ENCODE measurements at places on chromosomes 6 and 20.

- no peak for DNase-seq
These were observed 8.0 kb upstream of the EPM2A start for GRCh38 chr6:145743332-145743731.

GRCh38 chr20:32483351-32484224, 101.5 kb downstream of the NOL4L start:
- peak; percentile 82 for DNase-seq

DNA sequence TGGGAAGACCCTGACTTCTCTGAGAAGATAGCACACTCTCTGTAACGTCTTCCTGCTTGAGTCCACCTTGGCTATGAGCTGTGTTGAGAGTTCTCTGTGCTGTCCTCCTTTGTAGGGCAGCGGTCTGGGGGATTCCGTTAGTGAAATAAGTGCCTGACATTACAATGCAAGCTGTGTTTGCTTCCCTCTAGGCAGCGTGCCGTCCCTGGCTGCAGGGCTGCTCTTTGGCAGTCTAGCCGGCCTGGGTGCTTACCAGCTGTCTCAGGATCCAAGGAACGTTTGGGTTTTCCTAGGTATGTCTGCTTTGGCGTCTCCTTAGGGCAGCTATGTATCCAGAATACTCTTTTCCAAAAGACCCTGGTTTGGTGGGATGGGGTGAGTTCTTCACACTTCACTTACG, 2.8 kb downstream of the TMEM14C start:
- no peak for DNase-seq

- DNase-seq = no peak
These were observed 193.9 kb upstream of the CITED2 start for GRCh38 chr6:139568151-139568955.

DNA sequence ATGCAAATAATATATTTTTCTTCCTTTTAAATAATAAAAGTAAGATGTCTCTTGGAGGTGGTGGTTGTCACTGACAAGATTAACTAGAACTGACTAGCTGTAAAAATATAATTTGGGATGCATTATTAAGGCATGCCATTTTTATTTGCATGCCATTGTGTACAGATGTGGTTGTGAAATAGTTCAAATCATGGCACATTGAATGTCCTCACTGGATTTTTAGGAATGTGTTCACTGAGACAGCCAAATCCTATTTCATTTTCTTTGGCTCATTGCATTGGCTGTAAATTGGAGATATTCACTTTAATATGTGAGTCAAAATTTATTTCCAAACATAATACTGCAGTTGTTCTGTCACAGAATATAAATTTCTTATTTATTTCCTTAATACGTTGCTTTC, 62.3 kb downstream of the ESR1 start:
- DNase-seq = no peak

GRCh38 chr6:34385793-34386195, 6.7 kb downstream of the NUDT3 start:
- no peak for DNase-seq

DNA sequence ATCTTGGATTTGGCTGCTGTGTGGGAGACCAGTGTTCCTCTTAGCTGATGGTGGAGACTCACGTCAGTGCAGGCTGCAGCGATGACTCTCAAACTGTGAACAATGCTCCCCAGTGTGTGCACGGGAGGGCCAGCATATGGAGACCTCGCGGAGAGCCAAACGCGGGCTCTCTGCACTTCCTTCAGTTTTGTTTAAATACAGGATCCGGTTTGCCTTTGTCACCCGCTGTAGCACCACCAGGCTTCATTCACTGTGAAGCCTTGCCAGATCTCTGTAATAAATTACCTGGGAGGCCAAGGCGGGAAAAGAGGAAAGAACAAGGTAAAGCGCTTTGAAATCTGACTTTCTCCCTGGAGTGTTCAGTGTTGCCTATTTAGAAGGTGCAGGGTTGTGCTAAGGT, 30.7 kb upstream of the TMEM14A start:
- peak; percentile 37 for DNase-seq

DNA sequence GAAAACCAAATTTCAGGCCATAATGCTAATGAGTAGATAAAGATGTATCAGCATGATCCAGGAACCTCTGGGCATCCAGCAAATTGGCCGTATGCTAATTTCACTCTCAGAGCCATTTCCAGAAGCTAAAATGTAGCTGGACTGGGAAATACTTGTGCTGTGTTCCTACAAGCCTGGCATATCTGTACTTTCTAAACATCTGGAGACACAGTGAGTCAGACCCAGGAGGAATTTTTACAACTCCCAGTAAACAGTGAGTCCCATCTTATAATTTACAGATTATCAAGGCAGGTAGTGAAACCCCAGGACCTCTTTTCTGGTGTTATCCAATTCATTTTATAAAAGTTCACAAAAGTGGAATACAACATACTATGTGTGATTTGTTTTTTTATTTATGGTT, 683.0 kb upstream of the ADGRB3 start:
- no peak for DNase-seq

DNA sequence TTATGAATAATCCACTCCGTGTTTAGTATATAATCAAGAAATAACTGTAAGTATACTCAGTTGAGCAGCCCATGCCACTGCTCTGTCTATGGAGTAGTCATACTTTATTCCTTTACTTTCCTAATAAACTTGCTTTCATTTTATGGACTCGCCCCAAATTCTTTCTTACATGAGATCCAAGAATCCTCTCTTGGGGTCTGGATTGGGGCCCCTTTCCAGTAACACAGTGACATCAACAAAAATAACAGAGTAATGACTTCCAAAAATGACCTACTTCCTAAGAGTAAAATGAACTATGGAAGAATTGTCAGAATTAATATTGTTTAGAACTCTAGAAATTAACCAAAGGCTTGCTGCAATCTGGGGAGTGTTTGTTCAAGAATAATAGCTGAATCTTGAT, 8.8 kb downstream of the OR2H1 start:
- no peak for DNase-seq

GRCh38 chr6:38345586-38345985, 294.1 kb downstream of the BTBD9 start:
- no peak for DNase-seq

- DNase-seq = no peak
These were observed 36.1 kb downstream of the NKX2-4 start for GRCh38 chr20:21361266-21361665.

DNA sequence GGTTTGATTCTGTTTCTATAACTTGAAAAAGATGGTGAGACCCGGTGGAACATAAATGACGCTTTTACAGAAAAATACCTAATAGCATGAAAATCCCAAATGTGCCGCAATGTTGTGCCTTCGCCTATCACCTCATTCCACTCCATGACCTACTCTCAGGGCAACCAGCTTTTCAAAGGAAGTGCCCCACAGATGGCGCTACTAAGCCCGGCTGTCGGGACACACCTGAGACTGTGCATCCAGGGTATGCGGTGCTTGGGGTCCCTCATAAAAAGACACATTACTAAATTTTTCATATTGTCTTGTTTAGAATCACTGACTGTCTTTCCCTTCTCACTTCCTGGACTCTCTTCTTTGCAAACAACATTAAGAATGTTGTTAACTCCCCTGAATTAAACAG, 145.5 kb upstream of the RPS6KA2 start:
- DNase-seq = no peak

- DNase-seq = no peak
These were observed 339.8 kb downstream of the SOX4 start for GRCh38 chr6:21933351-21933750.

- no peak for DNase-seq
These were observed 20.7 kb upstream of the ELOVL2 start for GRCh38 chr6:11064836-11065235.

DNA sequence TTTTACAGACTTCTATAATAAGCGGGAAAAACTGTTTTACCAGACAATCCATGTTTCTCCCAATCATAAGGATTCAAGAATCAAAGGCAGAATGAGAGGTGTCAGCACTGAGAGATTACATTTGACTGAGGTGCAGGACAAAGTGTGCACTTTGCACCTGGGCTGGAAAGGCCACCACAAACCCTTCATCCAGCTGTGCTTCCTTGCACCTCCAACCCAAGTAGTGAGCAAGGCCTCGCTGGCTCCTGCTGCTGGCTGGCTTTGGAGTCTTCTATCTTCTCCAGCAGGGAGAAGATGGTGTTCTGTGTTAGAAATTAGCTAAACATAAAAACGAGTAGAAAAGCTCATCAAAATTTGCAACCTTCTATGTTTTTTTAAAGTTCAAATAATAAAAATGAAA, 77.7 kb downstream of the CHD6 start:
- DNase-seq = no peak

- no peak for DNase-seq
These were observed 145.4 kb downstream of the UST start for GRCh38 chr6:148892247-148892646.

DNA sequence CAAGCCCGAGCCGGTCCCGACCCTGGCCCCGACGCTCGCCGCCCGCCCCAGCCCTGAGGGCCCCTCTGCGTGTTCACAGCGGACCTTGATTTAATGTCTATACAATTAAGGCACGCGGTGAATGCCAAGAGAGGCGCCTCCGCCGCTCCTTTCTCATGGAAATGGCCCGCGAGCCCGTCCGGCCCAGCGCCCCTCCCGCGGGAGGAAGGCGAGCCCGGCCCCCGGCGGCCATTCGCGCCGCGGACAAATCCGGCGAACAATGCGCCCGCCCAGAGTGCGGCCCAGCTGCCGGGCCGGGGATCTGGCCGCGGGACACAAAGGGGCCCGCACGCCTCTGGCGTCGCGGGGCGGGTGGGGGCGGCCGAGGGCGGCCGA, 37.5 kb downstream of the YTHDF1 start:
- DNase-seq = peak; percentile 64

- no peak for DNase-seq
These were observed 98.0 kb downstream of the ERMARD start for GRCh38 chr6:169849396-169849795.

DNA sequence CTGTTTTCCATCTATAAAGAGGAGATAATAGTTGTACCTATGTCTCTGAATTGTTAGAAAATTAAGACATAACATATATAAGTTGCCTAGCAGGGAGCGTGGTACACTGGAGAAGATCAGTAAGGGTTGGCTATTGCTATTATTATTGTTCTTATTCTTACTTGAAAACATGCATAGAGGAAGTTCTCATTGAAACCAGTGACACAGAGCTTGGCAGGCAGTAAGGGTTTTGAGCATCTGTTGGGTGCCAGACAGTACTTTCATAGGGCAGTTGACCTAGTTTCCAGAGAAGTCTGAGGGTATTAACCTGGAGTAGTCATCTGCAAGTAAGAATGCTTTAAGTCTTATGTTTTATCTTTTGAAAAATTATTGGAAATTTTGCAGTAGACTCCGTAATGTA, 13.3 kb upstream of the SGK1 start:
- no peak for DNase-seq

DNA sequence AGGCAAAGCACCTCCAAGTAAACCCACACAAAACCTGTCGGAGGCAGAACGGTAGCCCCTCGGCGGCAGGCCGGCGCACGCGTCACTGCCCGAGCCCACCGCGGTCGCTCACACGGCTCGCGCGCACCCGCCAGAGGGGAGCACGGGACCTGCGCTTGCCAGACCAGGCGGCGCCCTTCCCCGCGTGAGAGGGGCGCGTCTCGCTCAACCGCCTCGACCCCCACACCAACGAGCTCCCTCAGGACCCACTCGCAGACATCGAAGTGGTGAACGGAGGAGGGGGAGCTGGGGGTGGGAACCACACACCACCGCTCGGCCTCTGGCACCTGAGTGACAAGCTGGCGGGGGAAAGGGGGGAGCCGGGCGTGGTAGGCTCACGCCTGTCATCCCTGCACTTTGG, 1513.4 kb upstream of the DEFB115 start:
- no peak for DNase-seq

DNA sequence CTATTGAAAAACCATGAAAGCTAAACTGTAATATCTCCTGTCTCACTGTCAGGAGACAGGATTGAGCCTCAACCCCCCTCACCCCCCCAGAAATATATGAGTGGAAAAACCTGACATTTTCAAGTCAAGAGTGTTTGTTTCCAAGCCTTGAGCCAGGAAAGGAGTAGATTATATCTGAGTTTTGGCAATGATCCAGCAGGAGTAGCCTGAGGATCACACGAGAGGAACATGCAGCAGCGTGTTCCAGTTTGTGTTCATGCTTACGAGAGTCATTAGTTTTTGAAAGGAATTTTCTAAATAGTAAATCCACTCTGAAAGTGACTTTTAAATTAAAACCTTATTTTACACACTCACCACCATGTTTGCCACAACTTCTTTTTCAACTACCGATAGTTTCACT, 15.8 kb downstream of the IL22RA2 start:
- DNase-seq = no peak

DNA sequence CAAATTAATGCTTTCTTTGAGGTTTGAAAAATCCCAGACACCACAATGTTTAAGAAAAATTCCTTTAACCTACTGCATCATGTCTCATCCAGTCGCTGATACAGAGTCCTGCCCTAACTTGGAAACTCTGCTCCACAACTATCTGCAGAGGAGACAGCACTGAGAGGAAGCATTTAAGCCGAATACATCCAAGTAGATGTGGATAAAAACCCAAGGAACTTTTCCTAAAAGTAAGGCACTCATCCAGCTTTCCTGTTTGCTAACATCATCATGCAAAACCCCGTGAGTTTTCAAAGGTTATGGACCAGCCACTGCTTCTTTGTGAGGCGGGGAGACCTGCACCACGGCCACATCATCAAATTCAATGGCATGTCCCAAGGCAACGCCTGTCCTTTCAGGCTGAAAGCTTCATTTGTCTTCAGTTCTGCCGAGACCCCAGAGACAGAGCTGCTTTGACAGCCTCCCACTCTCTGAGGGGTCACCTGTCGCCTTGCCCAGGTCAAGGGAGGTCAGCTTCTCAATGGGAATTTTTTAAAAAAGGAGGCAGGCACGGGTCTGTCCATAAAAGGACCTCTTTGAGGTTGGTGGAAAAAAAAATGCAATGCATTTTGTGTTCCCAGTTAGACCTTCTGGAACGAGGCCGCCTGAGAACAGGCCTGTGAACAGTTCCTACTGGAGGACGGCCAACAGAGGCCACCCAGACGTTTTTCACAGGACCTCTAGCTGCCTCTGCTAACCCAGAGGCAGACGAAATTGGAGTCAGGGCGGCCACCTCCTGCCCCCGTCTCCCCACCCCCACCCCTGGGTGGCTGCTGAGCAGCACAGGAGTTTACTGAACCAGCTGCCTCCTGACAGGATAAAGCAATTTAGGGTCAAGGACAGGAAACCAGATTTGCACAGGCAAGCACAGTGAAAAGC, 142.5 kb upstream of the HDDC2 start:
- DNase-seq = peak; percentile 52

GRCh38 chr6:126153661-126154060, 167.3 kb downstream of the TRMT11 start:
- DNase-seq = no peak

DNA sequence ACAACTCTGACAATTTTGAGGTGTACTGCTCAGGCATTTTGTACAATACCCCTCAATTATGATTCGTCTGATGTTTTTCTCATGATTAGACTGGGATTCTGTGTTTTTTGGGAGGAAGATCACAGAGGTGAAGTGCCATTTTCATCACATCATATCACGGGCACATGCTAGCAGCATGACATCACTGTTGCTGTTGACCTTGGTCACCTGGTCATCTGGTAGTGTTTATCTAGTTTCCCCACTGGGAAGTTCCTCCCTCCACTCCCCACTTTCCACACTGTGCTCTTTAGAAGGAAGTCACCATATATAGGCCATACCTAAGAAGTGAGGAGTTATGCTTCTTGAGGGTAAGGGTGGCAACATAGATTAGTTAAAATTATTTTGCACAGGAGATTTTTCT, 20.8 kb downstream of the GCM2 start:
- DNase-seq = no peak
